ENCODE measurements at places on chromosomes 1 and 21. TPM values are rescaled to one million over a fixed set of nuclear protein-coding genes. Genes with fewer than 3 reads are reported as not detected.

GRCh38 chr1:30087465-30087864 is 635.9 kb downstream of the MATN1 start:
- DNase-seq, result no peak

GRCh38 chr1:83761167-83762038 is 237.5 kb downstream of the TTLL7 start:
- no peak for DNase-seq

DNA sequence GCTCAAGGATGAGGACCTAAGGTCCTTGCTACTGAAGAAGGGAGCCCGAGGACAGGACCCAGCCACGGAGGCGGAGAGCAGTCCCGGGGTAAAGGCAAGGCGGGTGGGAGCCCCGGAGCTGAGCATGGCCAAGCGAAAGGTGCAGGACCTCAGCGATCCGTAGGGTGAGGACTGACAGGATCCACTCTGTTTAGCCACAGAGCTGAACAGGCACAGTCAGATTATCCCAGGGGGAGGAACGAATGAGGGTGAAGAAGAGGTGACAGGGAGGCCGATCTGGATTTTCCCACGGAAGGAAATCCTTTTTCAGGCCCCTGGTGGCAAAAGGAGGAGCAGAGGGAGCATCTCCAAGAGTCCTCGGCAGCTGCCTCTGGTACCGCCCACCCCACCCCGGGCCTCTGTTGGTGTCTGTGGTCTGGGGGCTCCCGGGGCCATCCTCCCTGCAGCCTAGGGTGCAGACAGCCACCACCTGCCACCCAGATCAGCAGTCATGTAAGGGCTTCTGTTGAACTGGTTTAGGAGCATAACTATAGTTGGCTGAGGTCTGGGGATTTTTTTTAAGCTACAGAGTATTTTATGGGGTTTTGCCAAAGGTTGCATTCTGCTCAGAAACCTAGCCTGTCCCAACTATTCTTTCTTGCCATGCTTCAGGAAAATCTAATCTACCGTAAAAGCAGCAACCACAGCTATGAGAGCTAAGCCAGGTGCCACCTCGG is 32.3 kb upstream of the LBR start:
- no peak for DNase-seq

- DNase-seq, result no peak
Measured at GRCh38 chr1:189637041-189637440, 840.6 kb downstream of the BRINP3 start.

DNA sequence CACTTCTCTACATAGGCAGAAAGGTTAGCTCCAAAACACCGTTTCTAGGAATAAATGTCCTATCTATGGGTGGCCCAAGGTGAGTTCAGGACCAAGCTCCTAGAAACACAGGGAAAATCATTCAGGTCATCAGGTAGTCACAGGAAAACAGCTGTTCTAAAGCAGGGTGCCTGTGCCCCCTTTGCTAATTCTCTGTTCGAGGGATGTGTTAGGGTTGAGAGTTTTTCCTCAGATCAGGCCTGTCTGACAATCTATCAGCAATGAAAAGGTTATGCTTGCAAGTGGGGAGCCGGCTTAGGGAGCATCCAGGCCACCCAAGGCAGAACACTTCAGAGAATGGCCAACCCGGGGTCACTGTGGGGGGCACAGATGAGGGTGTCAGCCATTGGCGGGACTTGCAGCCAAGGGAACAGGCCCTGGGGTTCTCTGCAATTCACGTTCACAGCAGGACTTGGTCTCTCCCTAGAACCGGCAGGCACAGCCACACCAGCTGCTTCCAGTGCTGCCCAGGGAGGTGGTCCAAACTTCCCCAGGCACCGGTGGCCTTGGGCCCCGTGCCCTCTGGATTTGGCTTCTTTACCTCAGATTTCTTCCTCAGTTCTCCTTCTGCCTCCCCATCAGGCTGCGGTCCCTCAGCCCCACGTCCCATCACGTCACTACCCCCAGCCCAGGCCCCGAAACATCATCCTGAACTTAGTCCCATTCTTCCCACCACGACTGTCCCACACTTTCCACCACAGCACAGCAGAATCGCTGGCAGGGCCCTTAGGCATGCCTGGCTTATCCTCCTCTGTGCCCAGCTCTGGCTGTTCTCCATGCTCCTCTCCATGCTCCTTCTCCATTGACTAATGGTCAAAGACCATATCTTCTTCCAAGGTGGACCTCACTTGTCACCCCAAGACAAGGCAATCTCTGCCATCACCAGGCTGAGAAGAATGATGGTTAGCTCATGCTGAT is 11.0 kb downstream of the CD2 start:
- DNase-seq, result no peak

DNA sequence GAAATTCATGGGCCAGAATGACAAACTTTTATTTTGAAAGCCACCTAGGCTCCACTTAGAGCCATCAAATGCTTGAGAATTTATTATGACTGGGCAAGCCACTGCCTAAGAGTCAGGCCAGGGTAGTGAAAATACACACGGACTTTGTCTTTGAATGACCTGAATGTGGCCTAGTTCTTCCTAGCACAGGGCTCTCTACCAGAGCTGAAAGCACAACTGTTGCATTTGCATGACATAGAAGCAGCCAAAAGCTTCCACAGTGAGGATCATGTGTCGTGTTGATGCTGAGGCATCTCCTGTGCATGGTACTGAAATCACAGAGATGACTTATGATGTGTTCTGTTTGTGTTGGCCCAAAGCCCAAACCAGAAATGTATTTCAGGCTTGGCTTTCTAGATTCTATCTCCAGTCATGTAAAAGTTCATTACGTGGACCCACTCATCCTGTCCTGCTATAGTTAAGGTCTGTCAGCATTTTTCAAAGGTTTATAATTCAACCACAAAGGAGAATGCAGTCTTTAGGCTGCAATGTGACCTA is 164.0 kb upstream of the UBE2U start:
- no peak for DNase-seq

DNA sequence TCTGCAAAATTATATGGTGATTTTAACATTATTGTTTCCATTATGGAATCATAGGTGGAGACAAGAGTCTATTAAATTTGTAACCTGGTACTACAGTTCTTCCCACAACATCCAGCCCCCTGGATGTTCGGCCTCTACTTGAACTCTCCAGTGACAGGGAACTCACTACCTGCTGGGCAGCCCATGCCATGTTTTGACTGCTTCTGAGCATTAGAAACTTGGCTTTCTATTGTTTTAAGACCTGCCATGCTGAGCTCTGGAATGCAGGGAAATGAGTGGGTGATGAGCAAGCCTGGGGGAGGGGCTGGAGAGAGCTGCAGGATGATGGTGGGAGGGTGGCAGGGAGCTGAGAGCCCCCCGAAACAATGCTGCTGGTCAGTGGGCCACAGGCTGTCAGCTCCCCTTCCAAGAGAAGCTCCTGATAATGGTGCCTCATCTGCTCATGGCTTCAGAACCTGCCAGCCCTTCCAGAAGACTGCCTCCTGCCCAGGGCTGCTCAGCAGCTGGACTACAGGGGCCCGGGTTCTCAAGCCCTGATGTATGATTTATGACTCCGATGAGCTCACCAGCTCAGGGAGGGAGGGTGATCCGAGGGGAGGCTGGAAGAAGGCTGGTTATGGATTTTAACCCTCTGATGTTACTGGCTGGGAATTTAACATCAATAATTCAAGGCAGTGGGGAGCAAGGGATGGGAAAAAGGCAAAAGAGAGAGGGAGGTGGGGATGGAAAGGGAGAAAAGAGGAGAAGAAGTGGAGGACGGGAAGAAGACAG is 205.0 kb downstream of the HIVEP3 start:
- no peak for DNase-seq

DNA sequence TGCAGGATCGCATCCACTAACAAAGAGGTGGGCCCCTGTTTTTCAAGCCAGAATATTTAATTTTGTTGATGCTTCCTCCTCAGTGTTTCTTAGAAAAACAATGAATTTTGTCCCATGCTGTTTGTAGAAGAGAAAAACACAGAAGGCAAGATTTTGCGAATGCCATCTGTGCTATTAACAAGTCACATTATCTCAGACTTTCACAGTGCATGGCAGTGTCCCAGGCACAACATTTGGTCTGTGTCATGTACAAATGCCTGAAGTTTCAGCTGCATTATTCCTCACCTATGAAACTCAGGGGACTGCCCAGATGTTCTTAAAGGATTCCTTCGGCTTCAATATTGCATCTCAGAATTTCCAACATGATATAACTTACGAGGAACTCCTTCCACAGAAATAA is 99.6 kb upstream of the ZC3H11B start:
- DNase-seq, result no peak

DNA sequence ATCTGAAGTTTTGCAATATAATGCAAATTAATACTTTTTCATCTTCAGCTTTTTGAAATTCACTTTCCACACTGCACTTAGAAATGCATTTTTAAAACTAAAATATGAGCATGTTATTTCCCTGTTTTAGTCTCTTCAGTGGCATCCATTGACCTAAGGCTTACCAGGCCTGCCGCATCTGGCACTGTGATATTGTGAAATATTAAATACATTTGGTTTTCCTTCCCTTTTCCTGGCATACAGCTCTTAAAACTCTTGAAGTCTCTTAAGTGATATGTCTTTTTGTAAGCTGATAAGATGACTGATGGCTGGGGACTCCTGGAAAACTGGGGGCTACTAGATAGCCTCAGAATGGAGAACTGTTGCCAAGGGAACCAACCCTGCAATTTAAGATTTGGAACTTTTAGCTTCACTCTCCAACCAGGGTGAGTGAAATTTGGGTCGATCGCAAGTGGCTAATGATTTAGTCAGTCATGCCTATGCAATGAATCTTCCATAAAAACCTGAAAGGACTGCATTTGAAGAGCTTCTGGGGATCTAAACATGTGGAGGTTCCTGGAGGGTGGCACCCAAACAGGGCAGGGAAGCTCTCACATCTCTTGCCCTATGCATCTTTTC is 75.5 kb upstream of the PDC start:
- no peak for DNase-seq

DNA sequence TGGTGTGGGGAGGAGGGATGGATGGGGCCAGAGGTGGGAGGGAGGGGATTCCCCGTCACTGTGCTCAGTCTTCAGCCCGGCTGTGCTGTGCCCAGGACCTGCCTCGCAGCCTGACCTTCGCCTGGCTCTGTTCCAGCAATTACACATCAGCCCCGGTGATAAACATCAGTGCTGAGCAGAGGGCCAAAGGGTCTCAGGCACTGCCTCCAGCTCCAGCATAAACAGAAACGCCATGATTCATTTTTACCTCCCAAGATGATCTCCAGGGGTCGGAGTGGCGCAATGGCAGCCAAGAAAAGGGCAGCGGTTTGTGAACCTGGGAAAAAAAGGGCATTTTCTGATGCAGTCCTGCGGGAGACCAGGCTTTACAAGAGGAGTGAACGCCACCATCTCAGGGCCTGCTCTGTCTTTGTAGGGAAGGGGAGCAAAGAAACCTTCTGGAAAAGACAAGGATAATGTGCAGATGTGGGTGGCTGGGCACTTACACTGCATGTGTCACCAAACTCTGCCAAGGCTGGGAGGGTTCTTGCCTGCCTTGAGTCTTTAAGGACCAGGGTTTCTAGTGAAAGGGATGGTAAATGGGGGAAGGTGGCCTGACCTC is 28.1 kb downstream of the SHISA4 start:
- DNase-seq, result no peak

- DNase-seq, result no peak
Measured at GRCh38 chr1:76695535-76695934, 171.7 kb upstream of the ST6GALNAC5 start.

- DNase-seq, result no peak
Measured at GRCh38 chr1:66352792-66353191, 181.2 kb upstream of the SGIP1 start.

DNA sequence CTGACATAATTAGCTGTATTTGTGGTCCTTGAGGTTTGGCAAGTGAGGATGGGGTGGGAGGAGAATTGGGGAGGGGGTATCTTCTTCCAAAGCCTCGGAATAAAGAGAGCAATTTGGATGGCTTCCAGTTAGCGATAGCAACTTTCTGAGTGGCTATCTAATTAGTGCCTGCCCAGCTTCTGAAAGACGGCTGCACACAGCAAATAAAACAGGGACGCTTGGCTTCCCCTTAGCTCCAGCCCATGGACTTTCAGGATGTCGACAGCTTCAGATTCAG is 31.1 kb downstream of the KLHDC7A start:
- no peak for DNase-seq

DNA sequence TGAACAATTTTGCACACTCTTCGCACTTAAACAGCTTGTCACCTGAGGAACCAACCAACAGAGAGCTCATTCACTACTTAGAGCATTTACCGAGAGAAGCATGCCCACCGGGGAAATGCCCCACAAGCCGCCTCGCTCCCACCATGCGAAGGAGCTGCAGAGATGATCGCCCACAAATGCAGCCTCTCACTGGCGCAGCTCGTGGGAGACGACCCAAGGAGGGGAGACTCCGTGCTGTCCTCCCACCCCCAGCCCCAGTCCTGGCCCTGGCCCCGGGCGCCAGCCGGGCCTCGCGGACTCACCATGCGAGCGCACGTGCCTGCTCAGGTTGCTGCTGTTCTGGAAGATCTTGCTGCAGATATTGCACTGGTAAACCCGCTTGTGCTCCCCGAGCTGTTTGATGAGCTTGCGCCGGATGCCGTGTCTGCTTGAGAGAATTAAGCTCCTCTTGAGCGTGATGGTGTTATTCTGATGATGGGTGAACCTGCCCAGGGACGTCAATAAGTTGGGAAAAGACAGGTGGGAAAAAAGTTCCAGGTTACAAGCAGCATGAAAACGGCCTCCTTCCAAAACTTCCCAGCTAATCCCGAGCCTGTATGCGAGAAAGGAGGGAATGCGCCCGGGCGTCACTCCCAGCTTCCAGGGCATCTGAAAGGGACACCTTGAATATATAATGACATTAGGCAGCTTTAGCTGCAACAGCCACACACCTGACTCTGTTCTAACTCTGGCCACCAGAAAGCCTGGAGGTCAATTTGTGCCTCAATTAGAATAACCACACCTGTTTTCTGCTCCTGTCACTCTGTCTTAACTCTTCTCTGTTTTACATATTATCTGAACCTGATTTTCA is 42.8 kb downstream of the PRDM15 start:
- no peak for DNase-seq

DNA sequence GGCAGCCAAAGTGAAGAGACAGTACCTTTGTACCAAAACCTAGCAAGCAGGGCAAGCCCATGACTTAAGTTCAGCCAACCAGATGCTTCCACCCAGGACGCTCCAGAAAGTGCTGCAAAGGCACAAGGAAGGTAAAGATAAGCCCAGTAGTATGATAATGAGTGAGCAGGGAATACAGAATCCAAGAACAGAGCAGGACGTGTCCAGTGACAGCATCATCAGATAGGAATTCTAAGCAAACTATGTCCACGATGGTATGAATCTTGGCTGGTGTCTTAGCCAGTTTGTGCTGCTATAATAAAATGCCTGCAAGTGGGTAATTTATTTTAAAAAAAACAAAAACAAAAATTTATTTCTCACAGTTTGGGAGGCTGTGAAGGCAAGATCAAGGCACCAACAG is 13.6 kb downstream of the GJA4 start:
- DNase-seq, result no peak

DPH2 gene
- 28.5 TPM for total RNA-seq

AKIRIN1 gene
- 84.9 TPM for total RNA-seq

AXDND1 gene
- total RNA-seq, result 1.3 TPM

VHLL gene
- total RNA-seq, result 0.53 TPM

RGS18 gene
- 2.4 TPM for total RNA-seq

GPR37L1 gene
- not detected for total RNA-seq

CASZ1 gene
- total RNA-seq, result 7.5 TPM

EXOC8 gene
- total RNA-seq, result 37.7 TPM
